ENCODE measurements at places on chromosomes 7 and 10. TPM values are rescaled to one million over a fixed set of nuclear protein-coding genes. Genes with fewer than 3 reads are reported as not detected.

Gene SFTPA1
- not detected for total RNA-seq

DNA sequence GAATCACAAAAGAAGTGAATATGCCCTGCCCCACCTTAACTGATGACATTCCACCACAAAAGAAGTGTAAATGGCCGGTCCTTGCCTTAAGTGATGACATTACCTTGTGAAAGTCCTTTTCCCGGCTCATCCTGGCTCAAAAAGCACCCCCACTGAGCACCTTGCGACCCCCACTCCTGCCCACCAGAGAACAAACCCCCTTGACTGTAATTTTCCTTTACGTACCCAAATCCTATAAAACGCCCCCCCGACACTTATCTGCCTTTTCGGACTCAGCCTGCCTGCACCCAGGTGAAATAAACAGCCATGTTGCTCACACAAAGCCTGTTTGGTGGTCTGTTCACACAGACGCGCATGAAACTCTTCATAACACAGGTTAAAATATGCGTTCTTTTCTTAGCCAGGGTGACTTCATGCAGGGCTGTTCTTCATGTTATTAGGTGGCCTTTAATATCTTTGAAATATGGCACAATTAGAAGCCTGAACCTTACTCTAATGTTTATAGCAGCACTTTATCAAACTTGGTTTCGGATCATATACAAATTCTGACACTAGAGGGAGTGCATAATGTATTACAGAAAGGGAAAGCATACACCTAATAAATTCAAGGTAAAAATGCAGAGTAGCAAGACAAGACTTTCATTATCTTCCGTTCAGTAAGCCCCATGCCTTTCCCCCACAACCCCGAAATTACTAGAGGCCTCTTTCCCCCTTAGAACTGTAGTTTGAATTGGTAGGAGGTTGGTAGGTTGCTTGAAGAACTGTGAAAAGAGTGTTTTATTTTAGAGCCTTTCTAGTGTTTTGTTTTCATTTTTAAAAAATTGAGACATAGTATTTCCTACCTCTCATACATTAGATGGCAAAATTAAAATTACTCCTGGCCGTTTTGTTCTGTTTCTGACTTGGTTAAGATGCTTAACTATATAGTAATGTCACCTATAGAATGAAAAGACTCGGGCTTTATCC, 117.9 kb downstream of the NPY start:
- DNase-seq, result no peak

DNA sequence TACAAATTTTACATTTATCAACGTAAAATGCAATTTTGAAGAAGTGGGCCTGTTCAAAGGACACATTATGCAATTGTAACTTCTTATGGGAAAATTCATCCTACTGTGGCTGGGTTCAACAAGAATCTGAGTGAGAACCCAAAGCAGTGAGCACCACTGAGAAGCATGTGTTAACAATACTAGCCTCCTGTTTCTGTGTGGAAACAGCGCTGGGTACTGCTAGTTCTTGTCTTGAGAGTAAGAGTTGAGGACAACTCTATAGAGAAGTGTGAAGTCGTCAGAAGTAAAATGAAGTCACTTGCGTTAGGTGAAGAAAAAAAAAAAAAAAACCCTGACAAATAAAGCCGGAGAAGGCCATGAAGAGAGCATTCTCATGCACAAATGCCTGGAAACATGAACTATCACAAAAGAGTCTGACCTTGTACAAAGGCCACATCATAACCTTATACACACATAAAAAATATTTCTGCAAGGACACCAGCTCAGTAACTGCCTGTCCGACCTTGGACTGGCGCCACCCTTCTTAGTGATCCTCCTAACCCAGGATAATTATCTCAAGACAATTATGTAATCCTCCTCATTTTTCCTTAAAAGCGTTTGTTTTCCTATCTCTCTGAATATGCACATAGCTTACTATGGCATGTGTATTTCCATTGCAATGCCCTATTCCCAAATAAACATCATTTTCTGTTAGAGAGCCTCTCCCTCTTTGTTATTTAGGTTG, 554.9 kb downstream of the HTR7 start:
- DNase-seq, result no peak

GRCh38 chr10:2212244-2212834, 475.0 kb upstream of the ADARB2 start:
- no peak for DNase-seq

DNA sequence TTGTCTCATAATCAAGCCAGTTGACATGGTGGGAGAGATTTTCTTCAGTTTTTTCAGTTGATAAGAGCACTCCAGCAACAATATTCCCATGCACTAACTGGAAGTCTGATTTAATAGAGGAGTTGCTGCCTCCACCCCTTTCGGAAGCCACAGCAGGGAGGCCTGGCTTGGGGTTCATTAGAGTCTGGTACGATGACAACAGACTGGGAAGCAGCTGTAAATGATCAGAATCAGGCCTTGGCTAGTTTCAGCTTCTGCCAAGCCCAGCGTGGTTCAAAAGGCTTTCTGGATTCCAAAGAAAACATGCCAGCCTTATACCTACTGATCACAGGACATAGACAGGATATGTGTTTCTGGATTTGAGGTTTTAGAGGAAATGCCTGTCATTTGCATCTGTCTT, 274.0 kb downstream of the CSTF2T start:
- no peak for DNase-seq

Data from left colon (tissue), 2 donors.